Activated T-cell treated with anti-CD3 and anti-CD28 coated beads, Interleukin-2, amount 50 U/mL, for 48 hours (primary cell): ENCODE measurements at places on chromosomes 2 and 18.

- DNase-seq = no peak
Observed at GRCh38 chr18:65458871-65459270, 291.9 kb upstream of the CDH7 start.

DNA sequence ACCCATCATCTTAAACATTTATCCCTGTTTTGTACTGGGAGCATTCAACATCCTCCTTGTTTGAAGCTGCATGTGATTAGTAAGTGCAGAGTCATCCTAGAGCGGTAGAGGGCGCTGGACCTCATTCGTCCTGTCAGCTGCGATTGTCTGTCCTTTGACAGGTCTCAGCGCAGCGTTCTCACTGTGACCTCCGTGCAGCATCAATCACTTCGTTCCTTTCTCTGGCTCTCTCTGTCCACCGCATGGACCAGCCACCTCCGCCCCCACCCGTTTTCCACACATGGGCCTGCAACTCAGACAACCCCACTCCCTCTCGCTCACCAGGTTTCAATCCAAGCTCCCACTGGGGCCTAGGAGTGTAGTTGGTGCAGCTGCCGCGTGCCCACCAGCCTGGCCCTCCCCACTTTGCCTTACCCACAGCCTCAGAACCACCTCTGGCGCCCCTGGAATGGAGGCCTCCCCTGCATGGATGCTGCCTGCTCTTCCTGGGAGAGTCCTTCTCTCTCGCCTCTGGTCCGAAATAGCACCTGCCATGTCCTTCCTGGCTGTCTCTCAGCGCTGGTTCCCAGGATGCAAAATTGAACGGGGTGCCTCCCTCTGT, 90.5 kb downstream of the NDUFA10 start:
- DNase-seq = peak; percentile 76

GRCh38 chr18:48123324-48123723, 192.9 kb upstream of the SMAD2 start:
- DNase-seq = no peak

DNA sequence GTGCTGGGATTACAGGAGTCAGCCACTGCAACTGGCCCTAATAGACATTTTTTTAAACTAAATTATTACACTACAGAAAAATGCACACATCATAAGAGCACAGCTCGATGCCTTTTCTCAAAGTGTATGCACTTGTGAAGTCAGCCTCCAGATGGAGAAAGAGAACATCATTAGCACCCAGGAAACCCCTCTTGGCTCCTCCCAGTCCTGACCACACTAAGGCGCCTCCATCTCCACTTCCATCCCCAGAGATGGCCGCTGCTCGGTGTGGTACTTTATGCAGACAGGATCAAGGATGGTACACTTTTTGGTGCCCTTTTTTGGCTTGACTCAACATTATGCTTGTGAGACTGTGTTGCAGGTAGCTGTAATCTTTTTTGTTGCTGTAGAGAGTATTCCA, 34.8 kb downstream of the RRM2 start:
- DNase-seq = no peak

DNA sequence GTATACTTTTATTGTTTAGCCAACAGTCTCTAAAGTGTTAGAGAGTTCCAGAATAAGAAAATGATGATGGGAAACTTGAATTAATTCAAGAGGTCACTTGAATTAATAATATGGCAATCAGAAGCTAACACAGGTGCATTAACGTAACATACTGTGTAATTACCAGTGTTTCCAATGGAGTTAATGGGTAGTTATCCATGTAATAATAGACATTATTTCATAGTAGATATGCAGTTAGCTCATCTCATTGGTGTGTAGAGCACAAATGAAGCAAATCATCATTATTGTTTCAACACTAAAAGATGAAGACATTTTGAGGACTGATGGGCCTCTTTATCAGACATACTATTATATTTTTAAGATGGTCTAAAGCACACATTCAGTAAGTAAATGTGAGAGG, 460.3 kb upstream of the HNRNPA3 start:
- DNase-seq = no peak

- DNase-seq = no peak
Observed at GRCh38 chr2:242075696-242076095, 206.2 kb downstream of the RTP5 start.

DNA sequence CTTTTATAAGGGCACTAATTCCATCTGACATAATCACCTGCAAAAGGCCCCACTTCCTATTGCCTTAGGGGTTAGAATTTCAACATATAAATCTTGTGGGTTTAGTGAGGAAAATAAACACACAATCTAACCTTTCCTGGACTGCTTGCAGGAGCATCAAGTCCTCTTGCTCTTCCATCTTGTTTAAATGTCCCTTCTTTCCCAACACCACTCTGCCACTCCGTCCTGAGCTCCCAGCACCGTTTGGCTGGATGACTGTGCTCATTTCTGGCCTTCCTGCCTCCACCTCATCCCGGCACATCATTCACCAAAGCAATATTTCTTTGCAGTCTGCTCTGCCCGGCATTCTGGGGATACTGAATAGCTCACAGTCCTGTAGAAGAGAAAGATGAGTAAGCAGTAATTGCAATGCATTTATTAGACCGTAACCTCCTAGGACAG, 247.8 kb downstream of the BCL2 start:
- no peak for DNase-seq

- DNase-seq = no peak
Observed at GRCh38 chr18:29596959-29597358, 1420.0 kb upstream of the CDH2 start.

DNA sequence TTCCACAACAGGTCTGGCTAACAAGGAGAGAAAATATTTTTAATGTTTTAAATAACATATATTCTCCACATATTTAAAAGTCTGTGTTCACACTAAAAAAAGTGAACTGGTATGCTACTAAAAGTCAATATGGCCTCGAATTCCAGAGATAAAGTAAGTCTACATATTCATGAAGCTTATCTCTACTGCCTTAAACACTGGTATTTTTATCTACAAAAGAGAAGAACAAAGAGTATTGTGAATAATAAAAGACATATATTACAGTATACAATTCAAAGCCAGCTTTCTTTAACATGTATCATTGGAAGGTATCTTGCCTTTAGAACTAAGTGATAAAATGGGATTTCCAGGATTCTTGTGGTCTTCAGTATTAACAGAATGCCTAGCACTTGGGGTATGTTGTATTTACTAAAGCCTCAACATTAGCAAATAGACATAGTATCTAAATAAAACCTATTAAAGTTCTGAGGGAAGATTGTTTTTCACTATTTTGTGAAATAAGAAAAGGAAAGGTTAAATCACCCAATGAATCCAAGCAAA, 302.8 kb upstream of the CCDC68 start:
- DNase-seq = no peak

DNA sequence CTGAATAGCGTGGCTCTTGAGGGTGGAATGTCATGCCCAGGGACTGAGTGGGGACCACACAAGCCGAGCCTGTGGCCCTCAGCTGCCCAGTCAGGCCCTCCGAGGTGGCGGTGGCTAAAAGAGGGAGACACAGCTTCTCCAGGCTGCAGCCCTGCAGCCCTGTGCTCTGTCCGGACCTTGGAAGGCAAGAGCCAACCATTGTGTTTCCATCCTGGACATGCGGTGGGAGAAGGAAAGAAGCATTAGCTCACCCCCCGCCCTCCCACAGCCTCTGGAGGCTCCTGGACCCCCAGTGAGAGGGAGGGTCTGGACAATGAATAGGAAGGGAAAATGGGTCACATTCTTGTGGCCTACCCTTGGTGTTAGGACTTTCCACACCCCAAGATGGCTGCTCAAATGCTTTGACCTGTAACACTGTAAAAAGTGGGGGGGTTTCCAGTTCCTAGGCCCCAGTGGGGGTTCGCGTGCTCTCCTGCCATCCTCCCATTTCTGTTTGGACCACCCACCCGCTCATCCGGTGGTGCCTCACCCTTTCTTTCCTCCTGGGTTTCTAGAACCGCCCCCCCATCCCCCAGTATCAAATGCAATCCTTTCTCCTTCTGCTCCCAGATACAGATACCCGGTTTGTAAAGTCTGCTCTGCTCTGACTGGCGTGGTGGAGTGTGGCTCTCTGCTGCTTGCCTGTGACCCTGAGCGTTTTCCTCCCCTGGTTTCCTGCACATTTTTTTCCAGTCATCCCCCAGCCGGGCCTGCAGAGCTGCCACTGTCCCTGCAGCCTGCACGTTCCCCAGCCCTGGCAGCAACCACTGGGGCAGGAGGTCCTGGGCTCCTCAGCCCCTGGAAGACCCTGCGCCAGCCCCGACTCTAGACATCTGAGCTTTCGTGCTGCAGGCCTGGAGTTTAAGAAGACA, 36.3 kb upstream of the SMAD7 start:
- no peak for DNase-seq

GRCh38 chr2:59250307-59250677, 1009.2 kb upstream of the FANCL start:
- no peak for DNase-seq

DNA sequence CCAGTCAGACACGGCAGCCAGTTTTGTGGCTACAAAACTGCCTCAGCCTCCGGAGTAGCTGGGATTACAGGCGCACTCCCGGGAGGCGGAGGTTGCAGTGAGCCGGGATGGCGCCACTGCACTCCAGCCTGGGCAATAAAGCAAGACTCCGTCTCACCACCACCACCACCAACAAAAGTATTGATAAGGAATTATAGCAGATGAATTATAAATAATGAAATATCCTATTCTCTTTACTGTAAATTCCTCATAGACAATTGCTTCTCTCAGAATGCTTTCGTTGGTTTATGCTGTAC, 1.4 kb upstream of the FAM161A start:
- no peak for DNase-seq

- DNase-seq = no peak
Observed at GRCh38 chr2:101197215-101197745, 46.1 kb upstream of the TBC1D8 start.

- no peak for DNase-seq
Observed at GRCh38 chr2:24304631-24305030, 55.7 kb downstream of the ITSN2 start.

GRCh38 chr18:3400567-3401296, 49.2 kb upstream of the TGIF1 start:
- no peak for DNase-seq

- no peak for DNase-seq
Observed at GRCh38 chr2:164847981-164848741, 6.5 kb upstream of the COBLL1 start.

DNA sequence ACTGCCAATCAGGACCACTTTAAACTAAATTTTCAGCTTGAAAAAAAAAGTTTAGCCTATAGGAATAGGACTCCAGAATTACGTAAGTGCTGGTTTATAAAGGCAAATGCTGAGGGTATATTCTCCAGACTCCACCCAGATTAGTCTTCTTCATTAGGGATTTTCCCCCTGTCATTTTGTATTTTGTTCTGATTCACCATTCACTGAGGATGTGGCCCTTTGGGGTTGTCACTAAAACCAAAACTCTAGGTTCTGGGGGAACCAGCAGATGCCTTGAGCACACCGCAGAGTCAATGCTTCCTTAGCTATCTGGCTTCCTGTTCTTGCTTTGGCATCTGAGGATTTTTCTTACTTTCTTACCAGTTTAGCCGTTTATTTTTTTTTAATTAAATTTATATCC, 10.5 kb downstream of the SCYGR4 start:
- peak; percentile 22 for DNase-seq

GRCh38 chr2:231455890-231456289, 8.4 kb downstream of the NCL start:
- no peak for DNase-seq

GRCh38 chr18:11981192-11981542, at the start of gene IMPA2:
IMPA2 (plus strand) TSS chr18:11981507; CDS start chr18:11981670, 163 bp downstream.
- DNase-seq = no peak

DNA sequence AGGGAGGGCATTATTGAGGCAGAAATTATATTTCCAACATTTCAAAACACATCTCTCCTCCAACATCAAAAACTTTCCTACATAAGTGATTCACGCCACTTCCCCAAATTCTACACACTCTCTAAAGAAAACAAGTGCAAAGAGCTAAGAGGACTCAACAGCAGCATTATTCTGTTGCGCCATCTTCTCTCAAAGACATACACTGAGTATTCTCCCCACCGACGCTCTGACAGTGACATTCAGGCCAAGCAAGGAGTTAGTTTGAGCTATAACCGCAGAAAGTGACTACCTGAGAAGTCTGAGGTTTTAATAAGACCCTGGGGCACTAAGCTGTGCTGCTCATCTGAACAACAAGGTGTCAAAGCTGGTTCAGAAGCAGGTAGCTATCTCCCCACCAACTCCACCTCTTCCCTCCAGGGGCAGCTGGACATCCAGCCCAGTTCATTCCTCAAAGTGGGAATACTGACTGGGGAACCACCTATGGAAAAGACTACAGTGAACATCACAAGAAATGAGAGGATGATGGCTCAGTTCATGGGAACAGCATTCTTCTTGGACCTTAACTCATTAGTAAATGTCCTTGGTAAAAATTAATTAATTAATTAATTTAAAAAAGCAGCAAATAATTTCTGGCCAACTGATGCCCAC, 309.5 kb upstream of the CCDC68 start:
- DNase-seq = no peak

DNA sequence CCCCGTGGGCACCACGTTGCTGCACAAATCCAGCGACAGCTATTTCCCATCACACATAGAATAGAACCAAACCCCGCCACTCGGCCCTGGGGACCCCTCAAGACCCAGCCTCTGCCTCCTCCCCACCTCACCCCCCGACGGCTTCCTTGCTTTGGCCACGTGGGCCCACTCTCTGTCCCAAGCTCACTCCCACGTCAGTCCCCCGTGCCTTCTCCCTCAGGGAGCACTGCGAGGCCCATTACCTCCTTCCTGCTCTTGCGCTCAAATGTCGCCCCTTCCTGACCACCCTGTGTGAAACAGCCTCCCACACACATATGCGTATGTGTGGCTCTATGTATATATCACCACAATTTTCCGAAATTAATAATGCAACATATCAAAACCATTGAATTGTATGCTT, 239.7 kb downstream of the SH3BP4 start:
- no peak for DNase-seq

DNA sequence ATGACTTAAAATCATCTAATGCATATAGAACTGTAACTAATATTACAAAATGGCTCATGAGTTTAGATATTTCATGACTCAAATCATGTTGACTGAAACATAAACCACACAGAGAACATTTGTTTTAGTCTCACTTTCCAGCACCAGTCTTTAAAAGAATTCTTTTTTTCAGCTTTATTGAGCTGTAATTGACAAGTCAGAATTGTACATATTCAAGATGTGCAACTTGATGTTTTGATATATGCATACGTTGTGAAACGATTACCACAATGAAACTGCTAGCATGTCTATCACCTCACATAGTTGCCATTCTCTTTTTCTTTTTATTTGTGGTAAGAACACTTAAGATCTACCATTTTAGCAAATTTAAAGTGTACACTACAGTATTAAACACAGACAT, 25.0 kb upstream of the TMEM178A start:
- no peak for DNase-seq

DNA sequence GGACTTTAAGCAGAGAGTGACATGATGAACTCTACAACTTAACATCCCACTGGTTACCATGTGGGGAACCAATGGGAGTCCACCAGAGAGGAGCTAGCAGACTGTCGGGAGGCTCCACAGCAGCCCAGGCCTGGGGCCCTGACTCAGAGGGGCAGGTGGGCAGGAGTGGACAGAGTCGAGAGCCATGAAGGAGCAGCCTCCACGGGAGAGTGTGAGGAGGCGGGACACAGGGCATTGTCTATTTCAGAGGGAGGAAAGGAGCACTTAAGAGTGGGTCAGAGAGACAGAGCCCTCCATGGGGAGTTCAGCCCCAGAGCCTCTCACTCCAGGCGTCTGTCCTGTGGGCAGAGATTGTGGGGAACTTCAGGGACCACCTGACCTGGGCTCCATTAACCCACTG, 118.7 kb downstream of the CYP26B1 start:
- peak; percentile 4 for DNase-seq
